Mesothelial cell of epicardium (in vitro differentiated cells): ENCODE measurements at places on chromosomes 3 and 15. TPM values are rescaled to one million over a fixed set of nuclear protein-coding genes. Genes with fewer than 3 reads are reported as not detected.

DNA sequence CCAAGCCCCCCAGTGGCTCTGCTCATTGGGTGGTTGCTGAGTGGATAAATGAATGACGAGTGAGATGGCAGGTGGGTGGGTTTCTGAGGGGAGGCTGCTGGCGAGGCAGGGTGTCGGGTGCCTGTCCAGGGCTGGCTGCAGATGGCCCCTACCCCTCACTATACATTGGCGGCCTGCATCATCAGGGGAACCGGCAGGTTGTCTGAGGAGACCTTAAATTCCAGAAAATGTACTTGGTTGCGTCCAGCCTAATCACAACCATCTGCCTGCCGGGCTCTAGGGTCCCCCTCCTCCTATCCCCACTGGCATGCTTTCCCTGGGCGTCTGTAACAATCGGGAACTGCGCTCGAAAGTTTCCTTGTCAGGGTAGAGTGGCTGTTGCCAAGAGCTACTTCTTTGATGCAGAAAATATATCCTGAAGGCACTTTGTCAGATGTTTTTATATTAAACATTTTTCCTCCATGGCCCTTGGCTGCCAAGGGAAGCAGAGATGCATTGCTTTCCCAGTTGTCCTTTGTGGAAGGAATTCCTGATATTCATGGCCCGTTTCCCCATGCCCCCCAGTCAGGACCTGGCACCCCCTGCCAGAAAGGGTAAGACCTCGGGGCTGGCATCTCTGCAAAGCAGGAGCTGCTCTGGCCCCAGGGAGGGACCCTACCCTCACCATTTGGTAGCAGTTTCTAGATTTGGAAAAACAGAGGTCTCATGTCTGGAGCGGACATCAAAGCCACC, 22.9 kb downstream of the SMAD6 start:
- H3K4me1 ChIP-seq, result peaks cover 78% of the 10 kb centered on the region
- no peak overlapping the region for H3K4me3 ChIP-seq
- no peak for DNase-seq

GRCh38 chr3:71360180-71360579, 223.3 kb downstream of the FOXP1 start:
- no peak overlapping the region for H3K4me3 ChIP-seq
- H3K36me3 ChIP-seq, result peaks cover 10% of the 10 kb centered on the region
- no peak for DNase-seq
- peaks cover 17% of the 10 kb centered on the region for H3K4me1 ChIP-seq

- peak overlapping the region; percentile 74 for H3K4me3 ChIP-seq
- H3K36me3 ChIP-seq, result no peaks in the 10 kb centered on the region
- peaks cover 70% of the 10 kb centered on the region for H3K27me3 ChIP-seq
- H3K4me1 ChIP-seq, result peaks cover 16% of the 10 kb centered on the region
- no peak overlapping the region for H3K27ac ChIP-seq
- DNase-seq, result peak; percentile 42
These were observed 665 bp downstream of the GATM start for GRCh38 chr15:45377609-45378148.

DNA sequence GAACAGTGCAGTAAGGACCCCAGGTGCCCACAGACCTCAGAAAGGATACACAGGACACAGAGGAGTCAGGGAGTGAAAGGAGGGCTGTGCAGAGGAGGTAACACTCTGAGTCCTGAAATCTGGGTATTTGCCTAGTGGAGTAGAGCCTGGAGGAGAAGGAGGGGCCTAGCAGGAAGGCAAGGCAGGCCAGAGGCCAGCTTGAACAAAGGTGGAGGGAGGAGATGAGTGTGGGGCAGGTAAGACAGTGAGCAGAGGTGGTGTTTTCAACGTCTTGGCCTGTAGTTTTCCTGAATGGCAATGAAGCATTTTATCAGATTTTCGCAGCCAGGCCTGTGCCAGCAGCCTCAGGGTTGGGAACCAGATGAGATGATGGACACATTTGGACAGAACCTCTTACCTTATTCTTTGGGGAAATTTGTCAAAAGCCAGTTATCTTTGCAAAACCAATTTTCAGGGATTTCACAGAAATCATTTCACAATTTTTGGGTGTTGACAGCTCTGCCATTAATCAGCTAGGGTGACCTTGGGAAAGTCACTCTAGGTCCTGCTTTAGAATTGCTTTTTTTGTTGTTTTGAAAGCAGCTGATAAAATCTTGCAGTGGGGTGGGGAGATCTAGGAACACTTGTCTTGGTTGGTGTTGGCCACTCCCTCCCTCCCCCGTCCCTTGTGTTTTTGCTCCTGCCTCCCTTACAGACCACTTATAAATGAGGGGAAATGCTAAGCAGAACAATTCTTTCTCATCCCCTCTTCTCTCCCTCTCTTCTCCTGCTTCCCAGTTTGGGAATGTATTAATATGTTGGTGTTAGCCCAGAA, 38.4 kb downstream of the SPSB4 start:
- DNase-seq, result no peak
- H3K36me3 ChIP-seq, result no peaks in the 10 kb centered on the region
- no peaks in the 10 kb centered on the region for H3K27me3 ChIP-seq
- peak overlapping the region; percentile 2 for H3K27ac ChIP-seq
- no peak overlapping the region for H3K4me3 ChIP-seq
- H3K4me1 ChIP-seq, result peaks cover 46% of the 10 kb centered on the region

- H3K27ac ChIP-seq, result no peak overlapping the region
- peaks cover 37% of the 10 kb centered on the region for H3K27me3 ChIP-seq
- no peak for DNase-seq
- peaks cover 13% of the 10 kb centered on the region for H3K4me1 ChIP-seq
- no peak overlapping the region for H3K4me3 ChIP-seq
- H3K36me3 ChIP-seq, result no peaks in the 10 kb centered on the region
These were observed 2.5 kb downstream of the CFAP92 start for GRCh38 chr3:128991355-128991895.

DNA sequence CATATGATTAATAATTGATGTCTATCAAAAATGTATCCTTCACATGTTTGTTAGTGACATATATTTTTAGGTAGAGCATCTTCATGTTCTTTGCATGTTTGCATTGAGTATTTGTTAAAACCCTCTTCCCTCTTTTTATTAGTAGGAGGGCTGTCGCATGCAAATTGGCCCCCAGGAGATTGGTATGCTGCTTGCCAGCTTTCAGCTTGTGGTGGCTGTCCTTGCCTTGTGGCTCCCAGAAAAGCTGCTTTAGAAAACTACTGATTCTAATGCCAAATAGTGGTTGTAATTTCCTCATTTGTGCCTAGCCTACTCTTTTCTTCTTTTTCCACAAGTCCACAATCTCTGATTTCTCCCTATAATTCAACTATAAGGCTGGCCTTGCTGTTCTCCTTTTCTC, 886.8 kb downstream of the VGLL3 start:
- H3K27me3 ChIP-seq, result peaks cover 2% of the 10 kb centered on the region
- no peak overlapping the region for H3K27ac ChIP-seq
- peaks cover 4% of the 10 kb centered on the region for H3K36me3 ChIP-seq
- H3K4me3 ChIP-seq, result no peak overlapping the region
- DNase-seq, result no peak
- no peaks in the 10 kb centered on the region for H3K4me1 ChIP-seq

GRCh38 chr3:183592821-183593220, 37.3 kb upstream of the KLHL6 start:
- no peaks in the 10 kb centered on the region for H3K27me3 ChIP-seq
- no peak overlapping the region for H3K4me3 ChIP-seq
- H3K4me1 ChIP-seq, result no peaks in the 10 kb centered on the region
- no peak overlapping the region for H3K27ac ChIP-seq
- no peak for DNase-seq

GRCh38 chr15:81807186-81807585, 238.6 kb downstream of the MEX3B start:
- DNase-seq, result no peak
- no peak overlapping the region for H3K27ac ChIP-seq
- H3K4me1 ChIP-seq, result no peaks in the 10 kb centered on the region
- H3K27me3 ChIP-seq, result no peaks in the 10 kb centered on the region
- no peak overlapping the region for H3K4me3 ChIP-seq
- H3K36me3 ChIP-seq, result no peaks in the 10 kb centered on the region

GRCh38 chr3:112128843-112129727, 4.0 kb downstream of the GCSAM start:
- H3K36me3 ChIP-seq, result no peaks in the 10 kb centered on the region
- no peaks in the 10 kb centered on the region for H3K27me3 ChIP-seq
- H3K27ac ChIP-seq, result peak overlapping the region; percentile 77
- no peak for DNase-seq
- H3K4me1 ChIP-seq, result peaks cover 56% of the 10 kb centered on the region

DNA sequence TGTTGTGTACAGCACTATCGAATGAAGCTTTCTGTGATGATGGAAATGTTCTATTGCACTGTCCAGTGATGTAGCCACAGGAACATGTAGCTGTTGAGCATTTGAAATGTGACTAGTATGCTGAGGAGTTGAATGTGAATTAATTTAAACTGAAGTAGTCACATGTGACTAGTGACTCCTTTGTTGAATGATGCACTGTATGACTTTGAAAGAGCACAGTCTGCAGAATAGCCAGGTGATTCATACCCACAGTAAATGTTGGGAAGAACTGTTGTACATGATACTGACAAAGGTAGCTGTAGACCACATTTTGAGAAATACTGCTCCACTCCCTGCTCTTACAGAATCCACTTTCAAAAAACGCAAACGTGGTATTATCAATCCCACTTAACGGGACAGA, 34.0 kb upstream of the ACTL6A start:
- H3K36me3 ChIP-seq, result no peaks in the 10 kb centered on the region
- H3K4me3 ChIP-seq, result no peak overlapping the region
- H3K4me1 ChIP-seq, result peaks cover 31% of the 10 kb centered on the region
- no peak for DNase-seq
- H3K27me3 ChIP-seq, result peaks cover 1% of the 10 kb centered on the region

- no peaks in the 10 kb centered on the region for H3K36me3 ChIP-seq
- no peaks in the 10 kb centered on the region for H3K27me3 ChIP-seq
- H3K27ac ChIP-seq, result no peak overlapping the region
These were observed 39.6 kb downstream of the LIPC start for GRCh38 chr15:58471348-58471747.

- H3K4me1 ChIP-seq, result peaks cover 18% of the 10 kb centered on the region
- no peak overlapping the region for H3K27ac ChIP-seq
- H3K4me3 ChIP-seq, result peak overlapping the region; percentile 67
- H3K36me3 ChIP-seq, result no peaks in the 10 kb centered on the region
These were observed 698 bp downstream of the GRM7 start for GRCh38 chr3:6861625-6862000.

- H3K36me3 ChIP-seq, result peaks cover 3% of the 10 kb centered on the region
- no peak overlapping the region for H3K27ac ChIP-seq
- H3K4me1 ChIP-seq, result peaks cover 4% of the 10 kb centered on the region
- no peak overlapping the region for H3K4me3 ChIP-seq
- H3K27me3 ChIP-seq, result no peaks in the 10 kb centered on the region
These were observed 28.5 kb upstream of the DCUN1D1 start for GRCh38 chr3:183008800-183009199.

DNA sequence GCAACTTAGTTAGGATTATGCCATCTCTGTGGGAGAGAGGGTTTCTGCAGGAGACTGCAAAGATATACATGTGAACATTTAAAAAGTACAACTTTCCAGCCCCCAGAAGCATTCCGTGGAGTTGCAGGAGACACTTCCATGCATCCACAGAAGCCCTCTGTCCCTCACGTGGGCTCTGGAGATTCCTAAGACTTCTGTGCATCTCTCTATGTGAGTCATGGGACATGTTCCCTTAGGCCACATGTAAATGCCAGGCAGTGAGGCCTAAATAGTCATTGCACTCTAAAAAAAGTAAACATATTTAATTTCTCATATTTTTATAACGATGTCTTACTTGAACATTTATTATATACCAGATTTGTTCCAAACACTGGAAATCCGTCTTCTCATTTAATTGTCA, 126.5 kb upstream of the ROPN1 start:
- H3K27me3 ChIP-seq, result peaks cover 9% of the 10 kb centered on the region
- peaks cover 3% of the 10 kb centered on the region for H3K36me3 ChIP-seq
- no peak for DNase-seq

- H3K27ac ChIP-seq, result no peak overlapping the region
- peaks cover 30% of the 10 kb centered on the region for H3K4me1 ChIP-seq
- H3K27me3 ChIP-seq, result peaks cover 6% of the 10 kb centered on the region
- DNase-seq, result no peak
- H3K4me3 ChIP-seq, result no peak overlapping the region
These were observed 59.7 kb downstream of the LRIG1 start for GRCh38 chr3:66441129-66441528.

DNA sequence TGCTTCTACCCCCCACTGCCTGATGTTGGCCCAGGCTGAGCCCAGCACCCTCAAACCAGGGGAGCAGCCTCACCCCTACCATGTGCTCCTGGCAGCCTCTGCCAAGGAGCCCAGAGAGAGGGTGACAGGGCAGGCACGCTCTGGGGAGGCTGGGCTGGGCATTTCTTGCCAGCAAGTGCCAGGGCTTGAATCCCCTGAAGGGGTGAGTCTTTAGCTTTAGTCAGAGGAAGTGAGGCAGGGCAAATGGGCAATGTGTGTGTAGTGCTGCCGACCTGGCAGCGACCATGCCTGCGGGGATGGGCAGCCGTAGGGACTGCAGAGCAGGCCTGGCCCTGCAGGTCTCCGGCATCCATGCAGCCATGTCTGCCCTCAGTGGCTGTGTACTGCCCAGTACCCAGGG, 18.1 kb downstream of the DUSP7 start:
- no peaks in the 10 kb centered on the region for H3K27me3 ChIP-seq
- no peak overlapping the region for H3K4me3 ChIP-seq
- H3K4me1 ChIP-seq, result peaks cover 12% of the 10 kb centered on the region
- no peaks in the 10 kb centered on the region for H3K36me3 ChIP-seq
- no peak for DNase-seq
- no peak overlapping the region for H3K27ac ChIP-seq

GRCh38 chr3:144763878-144764454, 792.3 kb downstream of the DIPK2A start:
- H3K36me3 ChIP-seq, result no peaks in the 10 kb centered on the region
- peaks cover 9% of the 10 kb centered on the region for H3K4me1 ChIP-seq
- H3K27me3 ChIP-seq, result no peaks in the 10 kb centered on the region
- no peak for DNase-seq

GRCh38 chr3:107001635-107002034, 375.6 kb upstream of the CCDC54 start:
- H3K4me3 ChIP-seq, result no peak overlapping the region
- H3K36me3 ChIP-seq, result peaks cover 19% of the 10 kb centered on the region
- no peak for DNase-seq
- H3K4me1 ChIP-seq, result peaks cover 21% of the 10 kb centered on the region
- H3K27ac ChIP-seq, result peak overlapping the region; percentile 87
- H3K27me3 ChIP-seq, result no peaks in the 10 kb centered on the region

The ARNT2 gene
- 20.2 to 21.4 TPM (median 20.2 TPM) in 3 replicates for total RNA-seq

The CACNA2D2 gene
- total RNA-seq, result 9.9 to 10.8 TPM (median 9.9 TPM) in 3 replicates

The CCDC54 gene
- not detected in 3 replicates for total RNA-seq

The CDC25A gene
- 12.1 to 13.1 TPM (median 13.0 TPM) in 3 replicates for total RNA-seq

The NEK10 gene
- 0.84 to 1.3 TPM (median 1.2 TPM) in 3 replicates for total RNA-seq

The CCR3 gene
- not detected in 3 replicates for total RNA-seq

The NDN gene
- 84.8 to 89.0 TPM (median 85.8 TPM) in 3 replicates for total RNA-seq

The ARRDC4 gene
- total RNA-seq, result 16.2 to 17.4 TPM (median 16.4 TPM) in 3 replicates

The DMXL2 gene
- total RNA-seq, result 41.3 to 44.8 TPM (median 43.2 TPM) in 3 replicates

The C2CD4A gene
- total RNA-seq, result not detected in 3 replicates

The RYK gene
- total RNA-seq, result 93.1 to 103 TPM (median 100 TPM) in 3 replicates

The GATM gene
- 7.0 to 9.2 TPM (median 7.3 TPM) in 3 replicates for total RNA-seq
